Lung (tissue), 17 donors: ENCODE measurements at places on chromosomes 7 and 10.

DNA sequence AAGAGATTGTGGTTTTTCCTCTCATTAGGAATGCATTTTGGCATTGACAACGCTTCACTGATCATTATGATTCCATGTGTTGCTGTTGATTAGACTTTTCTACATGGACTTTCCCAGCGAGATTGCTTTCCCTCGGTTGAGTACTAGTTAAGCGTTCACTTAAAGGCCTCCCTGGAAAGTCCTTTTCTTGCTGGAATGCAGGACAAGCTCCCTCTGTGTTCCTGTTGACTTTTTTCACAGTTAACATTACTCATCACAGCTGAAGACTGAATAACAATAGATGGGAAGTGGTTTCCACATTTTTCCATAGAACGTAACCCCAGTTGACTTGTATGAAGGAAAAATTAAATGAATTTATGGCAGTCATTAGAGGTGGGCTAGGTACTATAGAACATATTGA lies 2.6 kb upstream of the CAV1 start:
- peaks cover 8% of the 10 kb centered on the region for H3K4me1 ChIP-seq
- no peaks in the 10 kb centered on the region for H3K36me3 ChIP-seq
- H3K4me3 ChIP-seq: no peak overlapping the region

DNA sequence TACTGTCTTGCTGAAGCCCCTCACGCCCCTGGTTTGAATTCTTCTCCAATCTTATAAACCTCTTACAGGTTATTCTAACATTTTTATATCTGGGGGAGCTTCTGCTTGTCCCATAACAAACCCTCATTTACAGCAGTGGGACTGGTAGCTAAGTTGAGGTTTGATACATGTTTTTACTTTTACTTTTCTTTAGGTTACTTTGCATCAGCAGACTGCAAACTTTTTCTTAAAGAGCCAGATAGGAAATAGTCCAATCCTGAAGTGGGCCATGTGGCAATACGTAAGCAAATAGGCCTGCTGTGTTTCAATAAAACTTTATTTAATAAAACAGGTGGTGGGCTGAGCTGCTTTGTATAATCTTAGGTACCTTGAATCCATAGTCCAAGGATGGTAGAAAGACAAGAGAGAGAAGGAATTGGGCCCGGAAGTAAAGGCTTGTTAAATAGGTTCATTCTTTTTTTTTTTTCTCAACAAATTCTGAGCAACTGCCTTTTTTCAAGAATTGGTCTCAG lies 27.3 kb downstream of the RAB18 start:
- DNase-seq: no peak
- H3K27ac ChIP-seq: no peak overlapping the region
- H3K4me3 ChIP-seq: no peak overlapping the region
- H3K27me3 ChIP-seq: no peaks in the 10 kb centered on the region

DNA sequence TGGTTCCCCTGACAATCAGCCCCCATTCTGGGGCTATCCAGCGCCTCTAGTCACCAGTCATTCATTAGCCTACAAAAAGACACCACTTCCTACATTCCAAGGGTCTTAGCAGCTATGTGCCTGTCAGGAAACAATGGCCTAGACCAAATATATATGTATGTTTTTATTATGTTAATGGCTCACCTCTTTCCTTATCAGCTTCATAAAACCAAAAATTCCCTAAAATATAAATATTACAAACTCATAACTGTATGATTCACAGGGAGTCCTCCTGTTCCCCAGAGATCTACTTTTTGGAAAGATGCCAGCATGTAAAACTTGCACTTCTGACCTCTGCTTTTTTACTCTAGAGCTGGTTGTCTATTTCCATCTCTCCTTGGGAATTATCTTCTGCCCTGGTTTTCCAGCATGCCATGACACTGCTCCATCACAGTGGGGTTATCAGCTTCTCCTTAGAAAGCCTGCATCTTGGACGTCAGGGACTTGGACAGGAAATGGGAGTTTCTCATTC lies 79.2 kb downstream of the ABCA13 start:
- H3K27ac ChIP-seq: no peak overlapping the region
- H3K4me3 ChIP-seq: no peak overlapping the region
- no peaks in the 10 kb centered on the region for H3K27me3 ChIP-seq
- H3K4me1 ChIP-seq: no peaks in the 10 kb centered on the region

DNA sequence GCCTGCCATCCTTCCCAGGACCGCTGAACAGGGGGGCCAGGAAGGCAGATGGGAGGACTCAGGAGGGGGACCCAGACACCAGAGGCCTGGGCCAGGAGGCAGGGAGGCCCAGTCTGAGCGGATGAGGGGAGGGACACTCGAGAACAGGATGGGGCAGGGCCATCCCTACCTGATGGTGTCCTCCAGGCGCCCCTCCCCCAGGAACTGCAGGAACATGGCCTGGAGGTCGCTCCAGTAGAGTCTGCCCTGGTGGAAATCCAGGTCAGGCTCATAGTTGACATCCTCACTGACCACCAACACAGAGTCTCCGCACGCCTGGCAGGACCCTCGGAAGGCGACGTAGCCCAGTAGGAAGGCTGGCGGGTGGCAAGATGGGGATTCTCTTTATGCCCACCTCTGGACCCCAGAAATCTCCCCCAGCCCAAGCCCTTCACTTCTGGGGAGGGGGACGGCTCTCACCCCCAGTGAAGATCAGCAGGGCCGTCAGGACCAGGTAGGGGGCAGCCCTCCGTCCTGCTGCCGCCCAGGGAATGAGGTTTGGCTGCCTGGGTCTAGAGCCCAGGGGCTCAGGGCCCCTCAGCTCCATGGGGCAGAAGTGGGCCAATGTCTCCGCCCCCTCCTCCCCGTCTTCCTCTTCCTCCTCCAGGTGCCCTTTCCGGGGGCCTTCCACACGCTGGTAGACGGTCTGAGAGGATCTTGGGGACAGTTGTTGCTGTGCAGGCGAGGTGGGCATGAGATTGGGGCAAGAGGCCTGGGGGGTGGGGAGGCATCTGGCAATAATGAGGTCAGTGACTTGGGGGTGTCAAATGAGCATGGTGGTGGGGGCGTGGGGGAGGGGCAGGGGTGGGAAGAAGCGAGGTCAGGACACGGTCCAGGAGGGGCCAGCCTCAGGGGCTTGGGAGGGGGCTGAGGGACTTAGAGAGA lies 573 bp downstream of the TFR2 start:
- no peaks in the 10 kb centered on the region for H3K27me3 ChIP-seq
- no peak overlapping the region for H3K4me3 ChIP-seq
- H3K36me3 ChIP-seq: no peaks in the 10 kb centered on the region

GRCh38 chr7:21706131-21706530 lies 163.3 kb downstream of the DNAH11 start:
- H3K27me3 ChIP-seq: no peaks in the 10 kb centered on the region
- no peak overlapping the region for H3K4me3 ChIP-seq
- no peak overlapping the region for H3K27ac ChIP-seq
- H3K36me3 ChIP-seq: no peaks in the 10 kb centered on the region

- no peak overlapping the region for H3K27ac ChIP-seq
- no peak for DNase-seq
- no peaks in the 10 kb centered on the region for H3K27me3 ChIP-seq
- H3K36me3 ChIP-seq: no peaks in the 10 kb centered on the region
These were observed 6.9 kb upstream of the MYOF start for GRCh38 chr10:93488956-93489528.

DNA sequence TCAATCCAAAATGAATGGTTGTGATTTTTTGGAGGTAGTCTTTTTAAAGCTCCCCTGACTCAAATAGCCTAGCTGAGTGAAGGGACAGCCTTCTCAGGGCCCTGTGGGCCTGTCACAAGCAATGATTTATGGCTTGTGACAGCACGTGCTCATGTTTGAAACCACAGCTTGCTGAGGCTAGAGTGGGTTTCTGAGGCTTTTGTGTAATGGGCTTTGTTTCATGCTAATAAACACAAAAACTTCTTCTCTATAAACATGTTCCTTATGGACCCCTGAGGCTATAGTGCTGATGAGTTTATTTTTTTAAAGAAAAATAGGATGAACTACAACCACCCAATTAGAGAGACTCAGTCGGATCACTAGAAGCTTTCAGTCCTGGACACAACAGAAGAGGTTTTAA lies 36.1 kb upstream of the BET1 start:
- no peaks in the 10 kb centered on the region for H3K4me1 ChIP-seq
- no peaks in the 10 kb centered on the region for H3K36me3 ChIP-seq
- H3K27ac ChIP-seq: no peak overlapping the region

DNA sequence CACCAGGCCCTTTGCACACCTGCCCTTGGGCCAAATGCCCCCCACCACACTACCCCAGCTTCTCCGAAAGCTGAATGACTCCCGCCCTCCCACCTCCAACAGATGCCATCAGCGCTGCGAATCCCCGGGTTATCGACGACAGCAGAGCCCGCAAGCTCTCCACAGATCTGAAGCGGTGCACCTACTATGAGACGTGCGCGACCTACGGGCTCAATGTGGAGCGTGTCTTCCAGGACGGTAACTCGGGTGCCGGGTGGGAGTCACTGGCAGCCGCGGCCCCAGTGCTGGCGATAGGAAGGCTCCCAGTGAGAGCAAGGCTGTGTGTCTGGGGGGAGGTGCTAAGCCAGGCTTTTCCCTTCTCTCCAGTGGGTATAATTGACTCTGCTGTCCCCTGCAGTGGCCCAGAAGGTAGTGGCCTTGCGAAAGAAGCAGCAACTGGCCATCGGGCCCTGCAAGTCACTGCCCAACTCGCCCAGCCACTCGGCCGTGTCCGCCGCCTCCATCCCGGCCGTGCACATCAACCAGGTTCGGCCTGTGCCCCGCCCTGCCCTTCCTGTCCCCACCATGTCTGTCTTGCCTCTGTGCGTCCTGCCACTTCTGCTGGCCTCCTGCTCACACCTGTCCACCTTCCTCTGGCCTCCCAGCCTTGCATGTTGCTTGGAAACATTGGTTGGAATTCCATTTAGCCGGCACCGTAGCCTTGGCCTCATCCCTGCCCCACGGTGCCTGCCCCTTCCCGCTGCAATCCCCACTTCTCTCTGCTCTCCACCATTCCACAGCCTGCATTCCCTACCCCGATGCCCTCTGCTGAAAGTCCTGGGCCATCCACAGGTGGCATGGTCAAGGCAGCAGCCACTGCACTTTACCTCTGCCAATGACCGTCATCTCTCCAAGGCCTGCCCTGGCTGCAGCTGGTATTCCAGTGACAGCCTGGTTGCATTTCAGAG lies 32.1 kb downstream of the AGAP3 start:
- DNase-seq: no peak
- peaks cover 10% of the 10 kb centered on the region for H3K4me1 ChIP-seq
- no peak overlapping the region for H3K27ac ChIP-seq

GRCh38 chr7:106535234-106535932 lies 125.6 kb downstream of the CCDC71L start:
- H3K4me3 ChIP-seq: no peak overlapping the region
- no peaks in the 10 kb centered on the region for H3K36me3 ChIP-seq
- no peak for DNase-seq
- H3K4me1 ChIP-seq: no peaks in the 10 kb centered on the region

- H3K4me3 ChIP-seq: no peak overlapping the region
- H3K27me3 ChIP-seq: no peaks in the 10 kb centered on the region
- no peak overlapping the region for H3K27ac ChIP-seq
- DNase-seq: no peak
- H3K4me1 ChIP-seq: peaks cover under 1% of the 10 kb centered on the region
These were observed 89.3 kb downstream of the ICA1 start for GRCh38 chr7:8172372-8173354.

DNA sequence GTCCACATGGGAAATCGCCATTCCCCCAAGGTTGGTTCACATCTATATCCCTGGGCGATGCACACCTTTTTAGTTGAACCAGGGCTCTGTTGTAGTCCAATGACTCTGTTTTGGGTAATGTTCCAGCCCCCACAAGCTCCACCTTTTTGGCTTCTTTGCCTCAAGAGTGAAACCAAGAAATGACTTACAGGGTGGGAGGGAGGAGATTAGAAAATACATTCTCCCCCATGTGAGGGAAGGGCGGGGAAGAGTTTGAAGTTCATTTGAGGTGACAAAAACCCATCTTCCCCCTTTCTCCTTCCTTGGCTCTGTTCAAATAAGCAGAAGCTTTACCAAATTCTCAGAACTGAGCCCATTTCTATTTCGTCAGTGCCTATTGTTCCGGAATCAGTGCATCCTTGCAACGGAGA lies 82.8 kb downstream of the GATA3 start:
- no peak for DNase-seq
- H3K4me3 ChIP-seq: no peak overlapping the region
- H3K27me3 ChIP-seq: peaks cover 4% of the 10 kb centered on the region

GRCh38 chr10:133350950-133351329 lies 3.8 kb downstream of the PRAP1 start:
- H3K4me1 ChIP-seq: no peaks in the 10 kb centered on the region
- no peak for DNase-seq
- H3K4me3 ChIP-seq: no peak overlapping the region
- H3K27me3 ChIP-seq: no peaks in the 10 kb centered on the region
- H3K36me3 ChIP-seq: peaks cover 6% of the 10 kb centered on the region

GRCh38 chr7:94701555-94701973 lies 45.6 kb upstream of the SGCE start:
- no peak overlapping the region for H3K4me3 ChIP-seq
- H3K27me3 ChIP-seq: no peaks in the 10 kb centered on the region
- peak; percentile 73 for DNase-seq
- H3K36me3 ChIP-seq: no peaks in the 10 kb centered on the region
- H3K27ac ChIP-seq: no peak overlapping the region
- peaks cover 9% of the 10 kb centered on the region for H3K4me1 ChIP-seq

DNA sequence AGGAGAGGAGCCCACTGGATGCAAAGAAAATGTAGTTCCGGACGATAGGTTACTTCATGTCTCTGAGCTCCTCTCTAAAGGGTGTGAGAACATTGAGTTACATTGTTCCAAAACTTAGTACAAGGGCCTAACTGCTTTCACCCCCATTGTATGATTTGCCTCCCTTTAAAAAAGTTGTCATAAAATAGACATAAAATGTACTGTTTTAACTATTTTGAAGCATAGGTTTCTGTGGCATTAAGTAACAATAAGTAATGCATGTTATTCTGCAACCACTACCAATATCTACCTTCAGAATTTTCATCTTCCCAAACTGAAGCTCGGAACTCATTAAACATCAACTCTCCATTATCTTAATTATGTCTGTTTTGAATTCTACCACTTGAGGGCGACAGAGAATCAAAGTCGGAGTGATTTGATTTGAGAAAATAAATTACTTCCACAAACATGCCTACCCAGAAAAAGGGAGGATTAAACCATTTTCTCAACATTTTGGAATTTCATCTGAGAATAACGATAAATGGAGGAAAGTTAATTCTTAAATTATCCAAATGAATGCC lies 2.7 kb downstream of the IGFBP1 start:
- no peak overlapping the region for H3K27ac ChIP-seq
- no peak for DNase-seq
- peaks cover 15% of the 10 kb centered on the region for H3K27me3 ChIP-seq
- H3K4me3 ChIP-seq: no peak overlapping the region
- H3K4me1 ChIP-seq: peaks cover 12% of the 10 kb centered on the region
- no peaks in the 10 kb centered on the region for H3K36me3 ChIP-seq

- no peaks in the 10 kb centered on the region for H3K36me3 ChIP-seq
- no peak overlapping the region for H3K27ac ChIP-seq
- no peaks in the 10 kb centered on the region for H3K27me3 ChIP-seq
- H3K4me3 ChIP-seq: no peak overlapping the region
- H3K4me1 ChIP-seq: no peaks in the 10 kb centered on the region
These were observed 470.2 kb downstream of the PAXIP1 start for GRCh38 chr7:154532771-154533170.
